Natural killer cell treated with Interleukin-12 subunit alpha and Interleukin-12 subunit beta and Interleukin-15 and Interleukin-18, amount 100 ng/mL, for 72 hours (primary cell): ENCODE measurements at places on chromosomes 12 and 14.

DNA sequence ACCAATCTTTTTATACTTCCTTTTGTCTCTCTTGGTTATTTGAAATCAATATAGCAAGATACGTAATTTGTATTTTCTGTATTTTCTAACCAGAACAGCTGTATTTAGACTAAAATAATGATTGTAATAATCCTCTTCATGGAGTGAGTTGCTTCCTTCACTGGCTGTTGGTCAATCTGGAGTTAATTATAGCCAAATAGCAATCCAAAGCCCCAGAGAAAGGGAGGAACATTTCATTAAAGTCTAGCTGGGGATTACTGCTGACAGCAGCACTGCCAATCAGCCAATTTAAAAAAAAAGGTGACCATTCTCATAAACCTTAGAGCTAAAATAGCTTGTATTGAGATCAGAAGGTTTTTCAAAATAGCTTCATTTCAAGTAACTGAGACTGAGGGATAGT, 118.0 kb downstream of the TRHDE start:
- DNase-seq: no peak

GRCh38 chr12:39145175-39145999, 240.0 kb upstream of the CPNE8 start:
- no peak for DNase-seq

DNA sequence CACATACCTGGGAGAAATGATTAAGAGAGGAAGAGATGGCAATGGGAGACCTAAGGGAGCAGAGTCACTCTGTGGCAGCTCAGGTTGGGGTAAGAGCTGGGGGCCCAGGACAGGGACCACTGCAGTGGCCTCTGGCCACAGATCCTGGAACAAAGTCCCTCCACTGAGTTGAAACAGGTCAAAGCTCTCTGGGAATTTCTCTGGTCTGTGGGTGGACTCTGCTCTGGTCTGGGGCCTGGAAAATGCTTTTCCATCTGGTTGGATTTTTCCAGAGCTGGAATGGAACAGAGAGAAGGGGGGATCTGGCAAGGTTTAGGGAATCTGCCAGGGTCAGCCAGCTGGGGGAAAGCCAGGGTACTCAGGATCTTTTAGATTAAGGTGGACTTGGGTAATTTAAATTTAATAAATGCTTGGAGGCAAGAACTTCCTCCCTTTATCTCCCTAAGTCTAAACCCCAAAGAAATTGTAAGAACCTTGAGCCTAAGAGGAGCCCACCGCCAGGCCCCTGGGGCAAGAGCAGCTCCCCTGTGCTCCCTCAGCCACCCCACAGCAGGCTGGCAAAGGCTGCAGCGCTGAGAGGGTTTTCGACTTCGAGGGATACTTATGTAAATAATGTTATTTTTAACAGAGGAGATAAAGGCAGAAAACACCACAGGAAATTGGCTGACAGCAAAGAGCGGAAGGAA, 3.7 kb downstream of the HOXC10 start:
- no peak for DNase-seq

- no peak for DNase-seq
These were observed 901.7 kb downstream of the LRFN5 start for GRCh38 chr14:42508209-42508946.

GRCh38 chr12:132610051-132610759, at the start of gene LRCOL1:
LRCOL1 (minus strand) TSS chr12:132610582; CDS start chr12:132606251, 4,331 bp downstream.
- no peak for DNase-seq

DNA sequence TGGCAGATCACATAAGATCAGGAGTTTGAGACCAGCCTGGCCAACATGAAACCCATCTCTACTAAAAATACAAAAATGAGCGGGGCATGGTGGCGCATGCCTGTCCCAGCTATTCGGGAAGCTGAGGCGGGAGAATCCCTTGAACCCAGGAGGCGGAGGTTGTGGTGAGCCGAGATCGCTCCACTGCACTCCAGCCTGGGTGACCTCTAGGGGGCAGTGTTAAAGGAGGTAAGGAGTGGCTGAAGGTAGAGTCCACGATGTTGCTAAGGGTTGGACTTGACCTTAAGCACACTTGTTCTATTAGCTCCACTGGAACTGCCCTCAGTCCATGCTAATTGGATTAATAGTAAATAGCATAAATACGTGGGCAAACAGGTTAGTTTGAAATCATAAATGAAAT, 62.4 kb upstream of the PSMC1 start:
- DNase-seq: peak; percentile 67

DNA sequence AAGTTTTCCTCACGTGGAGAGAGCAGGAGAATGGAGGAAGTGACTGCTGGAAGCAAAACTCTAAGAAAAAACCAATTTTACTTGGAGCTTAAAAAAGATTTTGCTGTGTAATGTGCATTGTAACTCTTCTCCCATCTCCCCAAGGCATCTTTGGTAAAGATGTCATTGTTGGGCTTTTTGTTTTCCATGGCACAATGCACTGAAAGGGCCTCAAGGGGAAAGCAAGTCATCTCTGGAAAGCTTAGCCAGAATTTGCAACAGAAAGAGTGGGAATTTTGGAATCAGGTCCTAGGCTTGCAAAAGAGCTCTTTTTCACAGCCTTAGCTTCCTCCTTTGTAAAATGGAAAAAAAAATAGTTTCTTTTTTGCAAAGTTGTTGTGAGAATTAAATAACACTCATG, 7.9 kb upstream of the PPM1A start:
- no peak for DNase-seq

- no peak for DNase-seq
These were observed 264.2 kb downstream of the BCL11B start for GRCh38 chr14:99007795-99008194.

DNA sequence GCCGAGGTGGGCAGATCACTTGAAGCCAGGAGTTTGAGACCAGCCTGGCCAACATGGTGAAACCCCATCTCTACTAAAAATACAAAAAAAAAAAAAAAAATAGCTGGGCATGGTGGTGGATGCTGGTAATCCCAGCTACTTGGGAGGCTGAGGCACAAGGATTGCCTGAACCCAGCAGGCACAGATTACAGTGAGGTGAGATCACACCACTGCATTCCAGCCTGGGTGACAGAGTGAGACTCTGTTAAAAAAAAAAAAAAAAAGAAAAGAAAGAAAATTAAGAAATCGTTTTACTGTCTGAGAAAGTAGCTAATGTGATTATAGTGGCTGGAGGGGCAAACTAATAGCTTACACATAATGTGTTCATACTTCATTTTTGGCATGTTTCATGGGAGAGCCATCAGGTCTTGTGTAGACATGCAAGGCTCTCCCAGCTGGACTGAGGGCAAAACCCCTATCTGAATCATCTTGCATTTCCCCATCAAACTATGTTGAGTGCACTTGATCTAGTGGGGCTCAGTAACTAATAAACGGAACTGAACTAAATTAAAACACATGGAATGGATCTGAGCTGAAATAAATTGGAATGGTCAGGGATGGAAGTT, 16.2 kb downstream of the KIF21A start:
- no peak for DNase-seq

GRCh38 chr14:49673586-49673985, 14.4 kb downstream of the POLE2 start:
- no peak for DNase-seq

GRCh38 chr12:57940915-57941164, 527 bp upstream of the ATP23 start:
- DNase-seq: no peak

- no peak for DNase-seq
These were observed 67.8 kb upstream of the TMCC3 start for GRCh38 chr12:94718114-94718513.

DNA sequence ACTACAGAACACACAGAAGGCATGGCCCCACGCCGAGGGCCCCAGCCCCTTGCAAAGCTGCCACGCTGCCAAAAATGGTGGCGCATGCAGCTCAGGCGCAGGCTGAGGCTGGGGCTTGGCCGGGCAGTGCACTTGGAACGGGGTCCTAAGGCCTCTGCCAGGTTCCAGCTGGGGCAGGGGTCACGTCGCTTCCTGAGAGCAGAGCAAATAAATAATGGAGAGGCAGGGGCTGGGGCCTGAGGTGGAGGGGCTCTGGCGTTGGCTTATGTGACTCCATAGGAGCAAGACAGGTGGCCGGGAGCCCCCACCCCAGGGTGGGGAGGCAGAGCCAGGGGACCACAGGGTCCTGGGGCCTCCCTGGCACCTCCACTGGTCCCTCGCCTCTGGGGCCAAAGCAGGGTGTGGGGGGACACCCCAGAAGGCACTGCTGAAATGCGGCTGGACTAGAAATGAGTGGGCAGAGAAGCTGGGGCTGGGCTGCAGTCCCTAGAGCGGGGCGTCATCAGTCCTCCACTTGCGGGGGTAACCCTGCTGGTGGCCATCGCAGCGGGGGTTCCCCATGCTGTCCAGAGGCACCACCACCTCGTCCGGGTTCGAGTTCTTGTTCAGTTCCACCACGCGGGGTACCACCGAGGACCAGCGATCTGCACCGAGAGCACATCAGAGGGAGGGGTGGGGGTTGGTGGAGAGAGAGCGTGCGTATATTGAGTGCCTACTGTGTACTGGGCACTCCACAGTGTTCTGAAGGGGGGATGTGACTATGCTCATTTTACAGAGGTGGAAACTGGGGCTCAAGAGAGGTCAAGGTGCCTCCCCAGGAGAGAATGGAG, 49.8 kb downstream of the TRPV4 start:
- peak; percentile 50 for DNase-seq

DNA sequence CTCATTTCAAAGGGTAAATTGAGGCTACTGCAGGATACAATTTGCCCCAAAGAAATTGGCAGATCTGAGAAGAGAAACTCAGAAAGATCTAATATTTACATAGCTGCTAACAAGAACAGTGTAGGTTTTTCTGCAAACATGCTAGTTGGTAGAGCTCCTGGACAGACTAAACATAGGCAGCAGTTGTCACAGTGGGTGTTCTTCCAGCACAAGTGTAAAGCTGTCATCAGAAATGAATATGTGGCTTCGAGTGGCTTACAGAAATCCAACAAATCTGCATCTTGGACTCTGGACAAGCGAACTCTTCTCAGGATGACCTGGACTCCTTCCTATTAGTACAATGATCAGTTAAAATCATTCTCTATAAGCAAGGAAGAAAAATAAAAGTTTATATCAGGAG, 5.9 kb downstream of the CBX5 start:
- DNase-seq: no peak

GRCh38 chr14:36221112-36221511, 44.6 kb upstream of the PTCSC3 start:
- no peak for DNase-seq

GRCh38 chr14:27553790-27554189, 956.0 kb upstream of the NOVA1 start:
- DNase-seq: no peak

- DNase-seq: no peak
These were observed 94.7 kb downstream of the ANO6 start for GRCh38 chr12:45310627-45310968.

DNA sequence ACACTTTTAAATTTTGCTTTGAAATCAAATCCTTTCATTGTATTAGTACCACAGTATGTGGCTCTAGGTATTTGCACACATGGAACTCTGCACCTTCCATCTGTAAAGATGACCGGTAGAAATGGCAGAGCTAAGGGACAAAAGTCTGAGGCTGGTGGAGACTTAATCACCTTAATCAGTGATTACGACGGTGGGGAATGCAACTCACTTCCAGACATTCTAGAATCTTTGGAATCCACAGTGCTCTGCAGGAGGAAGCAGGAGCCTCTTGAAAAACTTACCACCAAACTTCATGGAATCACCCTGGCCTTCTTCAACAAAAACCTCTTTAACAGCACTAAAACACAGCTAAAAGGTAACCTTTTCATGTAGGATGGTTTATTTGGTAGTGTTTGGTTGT, 3.9 kb upstream of the DACT1 start:
- DNase-seq: no peak

- no peak for DNase-seq
These were observed 13.6 kb downstream of the ACADS start for GRCh38 chr12:120739031-120739762.

DNA sequence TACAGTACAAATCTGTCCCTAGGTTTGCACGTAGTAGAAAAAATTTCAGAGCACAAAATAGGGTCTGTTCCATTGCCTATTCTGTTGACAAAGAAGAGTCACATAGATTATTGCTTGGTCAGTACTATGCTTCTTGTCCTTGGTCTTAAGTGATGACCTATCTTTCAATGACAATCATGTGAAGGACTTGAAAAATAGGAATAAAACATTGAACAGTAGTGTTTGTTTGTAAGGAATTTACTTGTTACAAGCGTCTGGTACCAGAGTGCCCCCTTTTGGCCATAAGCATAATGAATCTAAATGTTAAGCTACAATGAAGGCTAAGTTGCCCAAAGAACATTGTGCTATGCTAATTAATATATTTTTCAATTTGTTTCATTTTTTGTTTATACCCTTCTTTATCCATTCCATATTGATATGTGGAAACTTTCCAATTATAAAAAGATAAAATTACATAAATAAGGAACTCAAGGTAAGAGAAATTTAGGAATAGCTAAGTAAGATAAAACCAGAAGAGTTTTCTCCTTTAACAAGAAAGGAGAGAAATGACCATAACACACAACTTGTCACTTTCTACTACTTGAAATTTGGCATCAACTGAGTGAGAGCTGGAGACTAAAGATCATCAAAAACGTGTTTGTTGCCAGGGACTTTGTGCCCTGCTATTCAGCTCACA, 204.7 kb downstream of the EPS8 start:
- DNase-seq: no peak

GRCh38 chr14:67837011-67837624, 17.5 kb downstream of the RAD51B start:
- DNase-seq: no peak

- DNase-seq: peak; percentile 65
These were observed 21.2 kb upstream of the RNASE4 start for GRCh38 chr14:20662968-20663732.

DNA sequence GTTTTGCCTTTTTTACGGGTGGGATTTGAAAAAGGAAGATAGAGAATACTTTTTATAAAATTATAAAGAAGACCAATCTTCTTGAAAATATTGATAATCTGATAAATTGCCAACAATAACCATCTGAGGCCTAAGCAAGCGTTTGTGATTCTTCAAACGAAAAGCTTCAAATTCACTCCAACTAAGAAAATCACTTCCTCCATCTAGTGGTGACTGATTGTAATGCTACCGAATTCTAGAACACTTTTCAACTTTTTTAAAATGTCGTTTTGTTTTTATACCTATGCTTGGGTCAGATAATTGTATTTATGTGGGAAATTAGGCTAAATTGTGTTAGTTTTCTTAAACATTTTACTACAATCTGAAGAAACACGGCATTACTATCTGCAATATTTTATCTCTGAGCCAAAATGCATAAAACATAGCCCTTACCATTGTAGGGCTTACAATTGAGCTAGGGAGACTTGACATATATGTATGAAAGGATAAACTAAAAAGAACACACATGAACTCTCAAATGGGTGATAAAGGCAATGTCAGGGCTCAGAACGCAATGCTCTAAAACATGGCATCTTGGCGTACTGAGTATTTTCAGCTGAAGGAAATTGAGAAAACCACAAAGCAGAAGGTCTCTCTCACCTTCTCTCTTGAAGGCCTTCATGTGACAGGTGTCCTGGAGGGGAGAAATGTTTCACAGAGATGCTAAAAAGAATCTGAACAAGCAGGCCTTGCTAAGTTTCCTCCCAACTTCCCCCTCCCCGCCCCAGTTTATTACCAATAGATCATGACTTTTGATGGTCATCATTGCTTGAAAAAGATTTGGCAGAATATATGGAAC, 36.8 kb upstream of the G2E3 start:
- no peak for DNase-seq
